ENCODE measurements at places on chromosomes 12 and 14.

- no peak for DNase-seq
Observed at GRCh38 chr14:60250257-60251035, 1.4 kb downstream of the PPM1A start.

DNA sequence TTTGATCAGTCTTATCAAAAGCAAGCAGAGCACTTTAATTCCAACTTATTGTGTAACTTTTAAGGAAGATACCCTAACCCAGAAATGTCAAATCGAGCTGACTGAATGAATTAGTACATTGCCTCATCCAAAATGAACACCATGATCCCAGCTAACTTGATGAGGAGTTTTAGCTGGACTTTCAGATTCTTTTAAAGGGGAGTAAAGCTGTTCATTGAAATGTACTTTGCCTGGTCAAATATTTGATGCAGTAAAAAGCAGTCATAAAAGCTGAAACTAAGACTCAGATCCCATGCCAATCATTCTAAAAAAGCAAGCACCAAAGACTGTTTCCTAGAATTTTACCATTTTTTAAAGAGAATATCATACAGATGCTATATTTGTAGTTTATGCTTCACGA, 114.1 kb downstream of the FSCB start:
- DNase-seq: no peak

- DNase-seq: no peak
Observed at GRCh38 chr14:69574263-69574953, at the start of gene CCDC177. Gene CCDC177 (minus strand): TSS chr14:69574871. CDS start chr14:69573622, 1,249 bp downstream.

GRCh38 chr14:29235991-29236390, 469.4 kb downstream of the FOXG1 start:
- DNase-seq: no peak

- DNase-seq: peak; percentile 24
Observed at GRCh38 chr12:26369588-26369987, 174.2 kb downstream of the SSPN start.

- no peak for DNase-seq
Observed at GRCh38 chr14:74423246-74423645, 2.8 kb downstream of the SYNDIG1L start.

GRCh38 chr12:46184798-46185595, 83.8 kb downstream of the SLC38A1 start:
- DNase-seq: no peak

GRCh38 chr12:50686976-50687375, 76.9 kb upstream of the ATF1 start:
- DNase-seq: no peak

DNA sequence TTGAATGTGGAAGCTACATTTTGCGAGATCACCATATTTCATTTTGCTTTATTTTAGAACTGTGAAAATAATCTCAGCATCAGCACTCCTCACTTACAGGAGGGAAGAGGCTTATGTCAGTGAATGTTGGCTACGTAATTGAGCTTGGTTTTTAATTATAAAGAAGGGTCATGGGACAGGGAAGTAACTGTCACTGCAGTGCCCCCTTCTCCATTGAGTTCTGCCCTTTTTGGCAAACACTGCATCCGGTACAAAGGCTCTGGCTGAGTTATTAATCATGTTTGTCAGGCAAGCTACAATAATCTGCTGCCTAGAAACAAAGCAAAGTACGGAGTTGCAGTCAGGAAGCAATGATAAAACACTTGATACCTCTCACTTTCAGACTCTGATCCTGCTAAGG, 546.7 kb downstream of the SNAPC1 start:
- no peak for DNase-seq

DNA sequence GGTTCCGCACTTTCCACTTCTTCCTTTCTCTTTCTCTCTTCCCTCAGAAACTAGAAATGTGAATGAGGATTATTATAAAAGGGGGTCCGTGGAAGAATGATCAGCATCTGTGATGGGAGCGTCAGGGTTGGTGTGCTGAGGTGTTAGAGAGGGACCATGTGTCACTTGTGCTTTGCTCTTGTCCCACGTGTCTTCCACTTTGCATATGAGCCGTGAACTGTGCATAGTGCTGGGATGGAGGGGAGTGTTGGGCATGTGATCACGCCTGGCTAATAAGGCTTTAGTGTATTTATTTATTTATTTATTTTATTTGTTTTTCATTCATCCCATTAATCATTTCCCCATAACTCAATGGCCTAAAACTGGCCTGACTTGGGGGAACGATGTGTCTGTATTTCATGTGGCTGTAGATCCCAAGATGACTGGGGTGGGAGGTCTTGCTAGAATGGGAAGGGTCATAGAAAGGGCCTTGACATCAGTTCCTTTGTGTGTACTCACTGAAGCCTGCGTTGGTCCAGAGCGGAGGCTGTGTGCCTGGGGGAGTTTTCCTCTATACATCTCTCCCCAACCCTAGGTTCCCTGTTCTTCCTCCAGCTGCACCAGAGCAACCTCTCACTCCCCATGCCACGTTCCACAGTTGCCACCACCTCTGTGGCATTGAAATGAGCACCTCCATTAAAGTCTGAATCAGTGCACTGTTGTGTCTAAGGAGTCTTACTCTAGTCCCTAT, 4.6 kb upstream of the ATN1 start:
- no peak for DNase-seq

DNA sequence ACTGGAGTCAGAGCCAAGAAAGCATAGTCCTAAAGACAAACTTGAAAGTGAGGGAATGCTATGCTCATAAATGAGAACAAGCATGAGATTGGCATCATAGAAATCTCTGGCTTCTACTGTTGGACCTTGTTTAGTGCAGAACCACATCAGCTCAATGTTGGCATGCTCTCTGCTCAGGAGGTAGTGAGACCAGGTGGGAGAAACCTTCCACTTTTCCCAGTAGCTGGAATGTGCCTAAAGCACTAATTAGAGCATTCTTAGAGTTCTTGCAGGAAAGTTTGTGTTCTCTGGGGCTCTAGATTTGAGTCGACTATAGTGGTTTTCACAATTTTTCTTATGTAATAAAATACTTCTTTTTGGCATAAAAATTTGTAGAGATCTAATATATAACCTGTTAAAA, 159.7 kb upstream of the PRICKLE1 start:
- no peak for DNase-seq

DNA sequence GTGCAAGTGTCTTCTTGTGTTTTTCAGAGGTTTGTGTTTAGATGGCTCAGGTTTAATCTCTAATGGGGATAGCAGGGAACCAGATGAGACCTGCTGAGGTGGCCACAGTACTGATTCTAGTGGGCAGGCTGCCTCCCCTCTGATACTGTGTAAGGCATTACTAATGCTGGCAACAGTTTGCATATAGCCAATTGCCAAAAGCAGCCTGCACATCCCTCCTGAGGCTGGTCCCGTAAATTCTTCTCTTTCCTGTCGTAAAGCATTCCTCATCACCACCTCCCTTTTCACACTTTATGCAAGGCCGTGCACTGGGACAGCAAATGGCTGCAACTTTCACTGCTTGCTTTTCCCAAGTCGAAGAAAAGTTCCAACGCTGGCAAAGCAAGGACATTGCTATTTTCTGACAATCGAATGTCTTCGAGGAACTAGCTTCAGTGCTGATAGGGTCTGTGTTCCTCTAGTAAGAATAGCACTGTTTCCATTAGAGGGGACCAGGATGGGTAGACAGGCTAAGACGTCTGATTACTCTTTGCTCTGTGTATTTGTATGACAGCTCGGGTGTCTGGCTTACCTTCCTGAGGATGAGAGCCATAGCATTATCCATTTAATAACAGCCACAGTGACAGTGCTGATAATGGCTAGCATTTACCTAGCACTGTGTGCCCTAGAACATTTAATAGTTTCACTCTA, 178.2 kb upstream of the HIF1A start:
- DNase-seq: no peak

DNA sequence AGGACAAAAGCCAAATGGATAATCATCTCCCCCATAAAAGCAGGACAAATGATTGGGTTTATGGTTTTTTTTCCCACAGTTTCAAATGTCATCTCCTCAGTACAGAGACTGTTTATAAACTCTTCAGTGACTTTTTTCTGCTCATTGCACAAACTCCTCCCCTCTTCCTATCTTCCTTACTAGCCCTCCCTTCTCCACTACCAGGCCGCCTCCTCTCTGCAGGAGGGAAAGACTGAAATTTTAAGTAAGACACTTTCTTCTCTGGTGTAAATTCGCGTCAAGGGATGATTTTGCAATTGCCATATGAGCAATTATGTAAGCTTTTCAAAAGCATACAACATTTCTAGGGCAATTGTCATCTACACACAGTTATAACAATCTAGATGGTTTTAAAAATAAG, 37.0 kb downstream of the BTG1 start:
- peak; percentile 24 for DNase-seq

Measured in smooth muscle cell of the brain vasculature (primary cell).